ENCODE measurements at places on chromosomes 3 and 15.

DNA sequence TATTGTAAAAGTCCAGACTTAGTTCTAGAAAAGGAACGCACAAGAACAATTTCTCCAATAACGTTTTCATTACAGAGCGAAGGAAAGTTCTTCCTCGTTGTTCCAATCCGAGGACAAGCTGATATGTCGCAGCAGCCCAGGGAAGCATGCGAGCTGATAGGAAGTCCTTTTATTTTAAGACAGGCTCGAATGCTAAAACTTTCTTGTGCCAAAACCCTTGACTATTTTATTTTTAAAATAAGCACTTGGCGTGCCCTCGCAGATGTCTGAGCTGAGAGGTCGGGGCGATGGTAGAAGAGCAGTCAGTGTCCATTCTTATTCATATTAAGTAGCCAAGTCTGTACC is 433 bp upstream of the MITF start:
- no peak for DNase-seq

DNA sequence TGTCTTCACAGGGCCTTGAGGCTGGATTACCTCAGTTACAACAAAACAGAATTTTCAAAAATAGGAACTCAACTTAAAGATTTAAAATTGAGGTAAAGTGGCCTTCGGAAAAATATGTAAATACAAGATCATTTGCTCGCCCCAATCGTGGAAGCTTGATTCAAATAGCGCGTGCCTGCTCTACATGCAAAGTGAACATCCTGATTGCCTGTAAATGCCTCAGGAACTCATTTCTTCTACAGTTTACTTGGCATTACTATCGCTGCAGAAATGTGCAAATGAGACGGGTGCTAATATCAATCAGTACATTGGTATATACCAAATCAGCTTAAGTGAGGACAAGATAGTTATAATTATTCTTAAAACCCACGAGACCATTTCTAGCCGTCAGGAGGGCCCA is 159.2 kb downstream of the XXYLT1 start:
- DNase-seq: no peak

- DNase-seq: no peak
Measured at GRCh38 chr3:110526777-110527727, 544.6 kb upstream of the NECTIN3 start.

- no peak for DNase-seq
Measured at GRCh38 chr3:153572165-153572564, 410.1 kb downstream of the RAP2B start.

DNA sequence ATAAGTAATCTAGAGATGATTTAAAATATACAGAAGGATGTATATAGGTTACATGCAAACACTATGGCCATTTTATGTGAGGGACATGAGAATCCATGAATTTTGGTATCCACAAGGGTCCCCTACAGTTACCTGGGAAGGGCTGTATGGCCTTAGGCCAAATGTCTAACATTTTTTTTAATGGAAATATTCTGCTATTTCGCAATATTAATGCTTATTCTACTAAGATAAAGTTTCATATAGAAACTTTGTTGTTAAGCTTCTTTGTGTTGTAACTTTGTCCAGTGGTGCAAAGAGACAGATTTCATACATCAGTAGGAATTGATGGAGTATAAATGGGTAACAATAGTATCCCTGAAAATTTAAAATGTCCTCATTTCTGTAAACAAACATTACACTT is 233.4 kb upstream of the THBS1 start:
- DNase-seq: no peak

GRCh38 chr15:79535536-79535935 is 103.4 kb downstream of the MINAR1 start:
- DNase-seq: no peak

DNA sequence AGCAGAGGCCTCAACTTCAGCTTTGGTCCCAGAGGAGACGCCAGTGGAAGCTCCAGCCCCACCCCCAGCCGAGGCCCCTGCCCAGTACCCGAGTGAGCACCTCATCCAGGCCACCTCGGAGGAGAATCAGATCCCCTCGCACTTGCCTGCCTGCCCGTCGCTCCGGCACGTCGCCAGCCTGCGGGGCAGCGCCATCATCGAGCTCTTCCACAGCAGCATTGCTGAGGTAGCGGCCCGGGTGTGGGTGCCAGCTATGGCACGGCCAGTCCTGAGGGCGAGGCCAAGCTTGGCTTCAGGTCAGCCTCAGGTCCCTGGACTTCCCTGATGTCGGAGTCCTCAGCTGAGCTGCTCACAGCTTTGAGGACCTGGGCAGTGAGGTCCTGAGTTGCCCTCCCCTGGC is 5.7 kb upstream of the STAB1 start:
- no peak for DNase-seq

- no peak for DNase-seq
Measured at GRCh38 chr15:70504299-70504951, 258.9 kb downstream of the UACA start.

- no peak for DNase-seq
Measured at GRCh38 chr3:53250881-53251605, 4.8 kb downstream of the TKT start.

- no peak for DNase-seq
Measured at GRCh38 chr15:70128414-70129140, 30.9 kb upstream of the TLE3 start.

- DNase-seq: no peak
Measured at GRCh38 chr3:114856835-114857234, 290.3 kb downstream of the ZBTB20 start.

DNA sequence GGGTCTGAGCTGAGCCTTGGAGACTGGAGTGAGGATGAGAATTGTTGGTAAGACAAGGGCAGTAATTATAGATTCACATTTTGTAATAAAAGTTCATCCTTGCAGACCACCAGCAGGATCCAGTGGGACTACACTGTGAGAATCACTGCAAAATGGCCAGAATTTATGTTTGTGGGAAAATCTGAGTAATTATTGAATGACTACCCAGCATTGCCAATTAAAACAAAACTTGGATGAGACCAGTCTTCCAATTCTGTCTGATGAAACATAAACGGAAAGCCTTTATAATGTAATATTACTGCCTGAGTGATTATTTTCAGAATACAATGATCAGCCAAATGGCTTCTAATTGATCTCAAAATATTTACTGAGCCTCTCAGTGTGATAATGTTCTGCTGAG is 323.3 kb upstream of the C2CD4B start:
- DNase-seq: no peak

DNA sequence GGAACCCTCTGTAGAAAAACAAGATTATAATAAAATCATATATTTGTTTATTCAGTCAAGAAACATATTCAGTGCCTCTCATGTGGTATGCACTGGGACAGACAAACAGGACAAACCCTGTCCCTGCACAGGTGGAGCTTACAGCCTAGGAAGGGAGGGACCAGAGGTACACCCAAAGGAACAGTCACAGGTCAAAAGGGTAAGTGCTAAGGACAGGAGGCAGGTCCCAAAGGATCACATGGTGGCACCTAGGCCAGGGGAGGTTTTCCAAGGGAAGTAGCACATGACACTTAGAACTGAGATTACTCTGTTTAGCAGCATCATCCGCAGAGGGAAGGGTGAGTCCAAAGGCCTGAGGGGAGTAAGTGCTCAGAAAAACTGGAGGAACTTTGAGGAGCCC is 254.4 kb upstream of the ARRDC4 start:
- no peak for DNase-seq

DNA sequence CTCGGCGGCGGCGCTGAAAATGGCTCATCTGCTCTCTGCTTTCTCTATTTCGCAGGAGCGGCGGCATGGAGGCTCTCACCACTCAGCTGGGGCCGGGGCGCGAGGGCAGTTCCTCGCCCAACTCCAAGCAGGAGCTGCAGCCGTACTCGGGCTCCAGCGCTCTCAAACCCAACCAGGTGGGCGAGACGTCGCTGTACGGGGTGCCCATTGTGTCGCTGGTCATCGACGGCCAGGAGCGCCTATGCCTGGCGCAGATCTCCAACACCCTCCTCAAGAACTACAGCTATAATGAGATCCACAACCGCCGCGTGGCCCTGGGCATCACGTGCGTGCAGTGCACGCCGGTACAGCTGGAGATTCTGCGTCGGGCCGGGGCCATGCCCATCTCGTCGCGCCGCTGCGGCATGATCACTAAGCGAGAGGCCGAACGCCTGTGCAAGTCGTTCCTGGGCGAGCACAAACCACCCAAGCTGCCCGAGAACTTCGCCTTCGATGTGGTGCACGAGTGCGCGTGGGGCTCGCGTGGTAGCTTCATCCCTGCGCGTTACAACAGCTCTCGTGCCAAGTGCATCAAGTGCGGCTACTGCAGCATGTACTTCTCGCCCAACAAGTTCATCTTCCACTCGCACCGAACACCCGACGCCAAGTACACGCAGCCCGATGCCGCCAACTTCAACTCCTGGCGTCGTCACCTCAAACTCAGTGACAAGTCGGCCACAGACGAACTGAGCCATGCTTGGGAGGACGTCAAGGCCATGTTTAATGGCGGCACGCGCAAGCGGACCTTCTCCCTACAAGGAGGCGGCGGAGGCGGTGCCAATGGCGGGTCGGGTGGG is 790 bp downstream of the SKOR1 start:
- no peak for DNase-seq

DNA sequence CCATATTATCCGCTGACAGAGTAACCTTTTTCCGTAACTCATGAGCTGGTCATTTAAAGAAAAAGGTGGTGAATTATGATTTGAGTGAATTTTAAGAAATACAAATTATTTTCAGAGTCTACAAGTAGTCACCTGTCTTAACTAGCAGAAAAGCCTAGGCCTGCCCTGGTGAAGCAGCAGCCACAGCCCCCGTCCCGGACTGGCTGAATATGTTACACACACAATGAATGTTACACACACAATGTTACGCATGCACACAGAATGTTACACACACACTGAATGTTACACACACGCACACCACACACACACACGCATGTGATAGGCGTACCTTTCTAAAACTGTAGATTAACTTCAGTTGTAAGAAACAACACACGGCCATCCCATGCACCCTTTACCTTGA is 77.8 kb downstream of the VGLL4 start:
- DNase-seq: no peak

DNA sequence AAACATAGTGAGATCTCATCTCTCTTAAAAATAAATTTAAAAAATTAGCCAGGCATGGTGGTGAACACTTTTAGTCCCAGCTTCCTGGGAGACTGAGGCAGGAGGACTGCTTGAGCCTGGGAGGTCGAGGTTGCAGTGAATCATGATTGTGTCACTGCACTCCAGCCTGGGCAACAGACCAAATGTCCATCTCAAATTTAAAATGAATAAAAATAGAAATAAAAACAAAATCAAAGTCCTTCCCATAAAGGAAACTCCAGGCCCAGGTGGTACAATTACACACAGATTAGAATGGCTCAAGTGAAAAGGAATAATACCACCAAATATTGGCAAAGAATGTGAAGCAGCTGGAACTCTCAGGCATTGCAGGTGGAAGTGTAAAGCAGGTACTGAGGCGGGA is 19.3 kb upstream of the ATP10A start:
- DNase-seq: no peak

DNA sequence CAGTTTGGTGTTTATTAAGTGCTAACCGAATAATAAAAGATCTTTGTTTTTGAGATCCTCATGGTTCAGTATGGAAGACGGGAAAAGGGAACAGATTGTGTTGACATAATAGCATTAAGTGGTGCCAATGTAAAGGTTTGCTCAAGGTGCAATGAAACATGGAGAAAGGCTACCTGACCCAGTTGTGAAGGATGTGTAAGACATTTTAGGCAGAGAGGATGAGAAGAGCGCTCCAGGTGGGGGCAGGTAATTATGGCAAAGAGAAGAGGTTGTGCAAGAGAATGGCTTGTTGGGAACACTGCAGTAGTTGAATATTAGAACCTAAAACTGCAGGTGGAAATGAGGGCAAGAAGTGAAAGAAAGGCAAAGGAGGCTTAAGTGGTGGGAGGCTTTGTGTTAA is 140.8 kb downstream of the DIPK2A start:
- no peak for DNase-seq

DNA sequence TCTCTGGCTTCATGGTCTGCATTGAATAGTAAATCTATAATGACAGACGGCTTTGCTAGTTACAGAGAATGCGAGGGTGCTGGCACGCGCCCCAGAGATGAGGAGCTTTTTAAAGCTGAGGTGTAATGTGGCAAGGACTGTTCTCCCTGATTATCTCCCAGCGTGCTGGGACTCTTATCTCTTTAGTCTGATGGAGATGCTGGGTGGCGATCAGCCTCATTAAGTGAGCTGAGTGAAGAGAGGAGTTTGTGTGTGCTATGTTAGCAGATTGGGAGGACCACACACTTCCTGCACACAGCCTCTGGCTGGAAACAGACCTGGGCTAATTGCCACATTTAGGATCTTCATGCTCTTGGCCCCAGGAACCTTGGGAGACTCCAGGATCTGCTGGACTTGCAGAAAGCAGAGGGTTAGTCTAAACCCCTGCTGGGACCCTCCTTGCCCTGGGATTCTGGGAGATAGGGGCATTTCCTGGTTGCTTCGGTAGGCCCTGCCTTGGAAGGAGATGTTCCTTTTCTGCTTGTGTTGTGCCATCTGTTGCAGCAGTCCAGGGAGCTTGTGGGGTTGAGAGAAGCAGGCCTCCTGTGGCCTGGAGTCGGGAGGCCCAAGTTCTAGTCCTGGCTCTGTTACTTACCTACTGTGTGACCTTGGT is 15.0 kb downstream of the PDIA5 start:
- no peak for DNase-seq

DNA sequence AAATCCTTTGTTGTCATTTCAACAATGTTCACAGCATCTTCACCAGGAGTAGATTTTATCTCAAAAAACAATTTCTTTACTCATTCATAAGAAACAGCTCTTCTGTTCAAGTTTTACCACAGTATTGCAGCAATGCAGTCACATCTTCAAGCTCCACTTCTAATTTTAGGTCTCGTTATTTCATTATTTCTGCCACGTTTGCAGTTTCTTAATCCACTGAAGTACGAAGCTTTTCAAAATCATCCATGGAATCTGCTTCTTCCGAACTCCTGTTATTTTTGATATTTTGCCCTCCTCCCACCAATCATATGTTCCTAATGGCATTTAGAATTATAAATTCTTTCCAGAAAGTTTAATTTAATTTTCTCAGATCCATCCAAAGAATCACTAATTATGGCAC is 12.6 kb upstream of the OR5K1 start:
- no peak for DNase-seq

DNA sequence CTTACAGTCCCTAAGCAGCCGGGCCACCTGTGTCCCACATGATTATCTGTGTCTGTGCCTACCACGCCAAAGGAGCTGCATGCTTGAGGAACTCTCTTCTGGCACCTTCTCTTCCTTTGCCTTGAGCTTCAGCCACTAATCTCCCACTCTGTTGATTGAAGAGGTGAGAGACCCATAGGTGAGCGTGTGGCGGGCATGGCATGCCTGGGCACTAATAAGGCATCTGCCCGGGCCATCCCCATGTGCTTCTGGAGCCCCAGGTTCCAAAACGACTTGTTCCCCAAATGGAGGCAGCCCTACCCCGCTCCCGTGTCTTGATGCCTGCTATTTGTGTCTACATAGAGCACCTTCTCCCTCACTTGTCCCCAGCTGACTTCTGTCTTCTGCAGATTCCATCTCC is 13.0 kb downstream of the MCM2 start:
- DNase-seq: no peak

DNA sequence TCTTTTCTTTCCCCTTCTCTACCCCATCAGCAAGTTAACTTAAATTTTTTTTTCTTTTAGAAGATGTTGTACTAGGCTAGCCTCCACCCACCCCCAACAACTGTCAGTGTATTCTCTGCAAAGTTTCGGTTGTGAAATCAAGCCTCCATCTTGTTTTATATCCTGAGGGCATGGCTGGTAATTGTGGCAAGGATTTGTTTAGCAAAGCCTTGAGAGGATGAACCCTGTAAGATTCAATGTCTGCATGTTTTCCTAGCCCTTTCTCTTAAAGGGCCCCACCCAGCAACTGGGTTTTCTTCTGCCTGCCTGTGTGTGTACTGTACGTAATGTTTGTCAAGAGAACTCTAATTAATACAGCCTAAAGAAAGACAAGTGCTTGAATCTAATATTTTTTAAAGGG is 475.3 kb downstream of the FHIT start:
- no peak for DNase-seq

Data from naive thymus-derived CD4-positive, alpha-beta T cell (primary cell).